ENCODE measurements at places on chromosomes 11 and 22. TPM values are rescaled to one million over a fixed set of nuclear protein-coding genes. Genes with fewer than 3 reads are reported as not detected.

Gene RELA
- 74.4 TPM for total RNA-seq

Gene TRIM51
- not detected for total RNA-seq

Gene ANKRD42
- total RNA-seq: 8.8 TPM

Gene DRICH1
- total RNA-seq: 0.36 TPM

Gene GGT1
- 96.3 TPM for total RNA-seq

Gene MAPK8IP1
- total RNA-seq: 6.0 TPM

Gene OR52I1
- total RNA-seq: not detected

Gene MOGAT2
- not detected for total RNA-seq

Gene PRODH
- 1.3 TPM for total RNA-seq

Gene ESAM
- total RNA-seq: 10.4 TPM

Gene MMP13
- 0.07 TPM for total RNA-seq

Gene PLAAT4
- total RNA-seq: 3.8 TPM

Gene CDC42BPG
- 1.5 TPM for total RNA-seq

Gene UBQLN3
- not detected for total RNA-seq

Data from A549 treated with Hydrocortisone at 1 μM for 4 hours (cell line).